Hematopoietic multipotent progenitor cell treated with erythropoietin and hydrocortisone succinate and interleukin-3 and kit ligand, for 8 days (in vitro differentiated cells): ENCODE measurements at places on chromosomes 1 and 21.

- DNase-seq: no peak
Measured at GRCh38 chr1:228045871-228046270, 36.6 kb upstream of the ARF1 start.

DNA sequence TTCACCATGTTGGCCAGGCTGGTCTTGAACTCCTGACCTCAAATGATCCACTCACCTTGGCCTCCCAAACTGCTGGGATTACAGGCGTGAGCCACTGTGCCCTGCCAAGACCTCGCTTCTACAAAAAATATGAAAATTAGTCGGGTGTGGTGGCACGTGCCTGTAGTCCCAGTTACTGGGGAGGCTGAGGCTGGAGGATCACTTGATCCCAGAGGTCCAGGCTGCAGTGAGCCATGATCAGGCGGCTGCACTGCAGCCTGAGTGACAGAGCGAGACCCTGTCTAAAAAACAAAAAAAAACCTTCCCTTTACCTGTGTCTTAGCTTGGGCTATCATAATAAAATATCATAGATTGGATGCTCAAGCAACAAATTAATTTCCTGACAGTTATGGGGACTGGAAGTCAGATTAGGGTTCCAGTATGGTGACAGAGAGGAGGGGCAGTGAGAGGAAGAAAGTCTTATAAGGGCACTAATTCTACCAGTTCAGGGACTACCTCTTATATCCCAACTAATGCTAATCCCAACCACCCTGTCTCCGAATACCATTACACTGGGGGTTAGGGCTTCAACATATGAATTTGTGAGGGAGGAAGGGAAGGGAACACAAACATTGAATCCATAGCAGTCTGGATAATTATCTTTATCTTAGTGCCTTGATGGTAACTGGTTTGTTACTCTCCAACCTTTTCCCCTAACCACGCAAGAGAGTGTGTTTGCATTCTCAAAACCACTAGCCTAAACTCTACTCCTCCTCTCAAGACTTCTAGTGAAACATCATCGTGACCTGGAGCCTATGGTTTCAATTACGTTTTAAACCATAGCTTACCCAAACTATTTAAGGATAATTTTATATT lies 1.0 kb upstream of the NAXE start:
- DNase-seq: no peak

GRCh38 chr1:56322211-56322610 lies 257.2 kb downstream of the PLPP3 start:
- no peak for DNase-seq

DNA sequence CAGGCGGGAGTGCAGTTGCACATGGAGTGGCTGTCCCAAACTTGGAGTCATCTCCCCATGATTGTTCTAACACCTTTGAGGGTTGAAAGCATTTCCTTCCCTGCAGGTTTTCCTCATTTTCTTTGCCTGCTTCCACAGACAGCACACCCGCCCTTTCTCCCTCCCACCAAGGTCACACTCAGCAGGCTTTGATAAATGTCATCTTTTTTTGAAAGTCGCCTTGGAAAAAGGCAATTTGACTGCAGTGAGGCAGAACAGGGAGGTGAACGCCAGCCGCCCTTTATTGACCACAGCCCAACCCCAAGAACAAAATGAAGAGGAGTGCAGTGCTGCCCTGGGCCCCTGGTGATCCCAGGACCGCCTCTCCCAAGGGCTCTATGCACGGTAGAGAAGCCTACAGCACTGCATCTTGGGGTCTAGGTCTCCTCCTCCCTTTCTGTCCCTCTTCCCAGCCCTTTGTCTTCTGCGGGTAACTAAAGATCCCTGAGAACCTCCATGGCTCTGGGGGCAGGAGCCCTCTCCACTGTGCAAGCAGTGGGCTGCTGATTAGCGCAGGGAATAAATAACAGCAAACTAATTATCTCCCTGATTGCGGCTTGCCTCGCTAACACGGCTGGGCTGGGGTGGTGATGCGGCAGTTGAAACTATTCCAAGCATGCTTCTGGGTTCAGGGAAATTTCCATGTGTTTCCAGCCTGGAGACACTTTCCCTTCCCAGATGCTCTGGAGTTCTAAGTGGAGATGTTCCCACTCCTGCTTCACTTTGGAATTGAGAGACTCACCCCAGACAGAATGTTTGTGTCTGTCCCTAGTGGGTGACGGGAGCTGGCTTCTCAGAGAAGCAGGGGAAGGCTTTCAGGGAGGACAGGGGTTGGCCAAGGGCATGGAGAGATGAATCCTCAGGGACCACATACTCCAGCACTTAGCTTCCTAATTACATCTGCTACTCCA lies 11.8 kb upstream of the AMIGO1 start:
- DNase-seq: no peak

GRCh38 chr1:163027610-163028009 lies 41.6 kb upstream of the RGS4 start:
- no peak for DNase-seq

GRCh38 chr1:115430441-115431158 lies 92.6 kb upstream of the NGF start:
- no peak for DNase-seq
